ENCODE measurements at places on chromosomes 7 and 10.

- no peak for DNase-seq
Observed at GRCh38 chr10:117991701-117992100, 55.0 kb downstream of the RAB11FIP2 start.

GRCh38 chr7:87151002-87151728 is 1.1 kb upstream of the DMTF1 start:
- no peak for DNase-seq

GRCh38 chr7:154256150-154256549 is 204.0 kb downstream of the DPP6 start:
- no peak for DNase-seq

DNA sequence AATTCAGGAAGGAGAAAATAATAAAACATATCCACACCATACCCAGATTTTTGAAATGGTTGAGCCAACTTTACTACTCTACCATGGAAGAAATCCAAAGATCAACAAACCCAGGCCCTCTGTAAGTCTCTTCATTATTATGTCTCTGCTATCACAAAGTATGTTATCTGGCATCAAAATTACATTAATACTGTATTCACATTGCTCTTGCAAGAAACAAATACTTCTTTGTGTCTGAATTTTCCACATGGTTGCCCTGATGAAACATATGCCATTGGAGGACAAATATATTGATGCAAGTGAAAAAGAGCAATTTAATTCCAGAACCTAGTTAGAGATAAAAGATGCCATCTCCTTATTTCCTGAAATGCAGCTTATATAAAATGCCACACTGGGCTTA is 204.0 kb downstream of the FZD1 start:
- no peak for DNase-seq

DNA sequence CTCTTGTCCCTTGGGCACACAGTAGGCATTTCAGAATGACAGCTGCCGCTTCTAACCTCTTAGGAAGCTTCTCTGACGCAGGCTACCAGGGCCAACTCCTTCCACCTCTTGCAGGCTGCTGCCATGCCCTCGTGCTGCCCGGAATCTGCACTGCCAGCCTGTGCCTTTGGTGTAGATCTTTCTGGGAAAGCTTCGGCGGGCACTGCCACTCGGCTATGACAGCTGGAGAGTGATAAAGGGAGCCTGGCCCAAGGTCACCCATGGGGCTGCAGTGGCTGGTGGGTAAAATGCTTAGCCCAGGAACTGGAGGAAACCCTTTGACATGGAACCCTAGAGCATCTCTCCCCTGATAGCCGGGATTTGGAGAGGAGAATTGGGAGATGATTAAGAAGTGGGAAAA is 78.0 kb upstream of the C1QL3 start:
- DNase-seq, result no peak

DNA sequence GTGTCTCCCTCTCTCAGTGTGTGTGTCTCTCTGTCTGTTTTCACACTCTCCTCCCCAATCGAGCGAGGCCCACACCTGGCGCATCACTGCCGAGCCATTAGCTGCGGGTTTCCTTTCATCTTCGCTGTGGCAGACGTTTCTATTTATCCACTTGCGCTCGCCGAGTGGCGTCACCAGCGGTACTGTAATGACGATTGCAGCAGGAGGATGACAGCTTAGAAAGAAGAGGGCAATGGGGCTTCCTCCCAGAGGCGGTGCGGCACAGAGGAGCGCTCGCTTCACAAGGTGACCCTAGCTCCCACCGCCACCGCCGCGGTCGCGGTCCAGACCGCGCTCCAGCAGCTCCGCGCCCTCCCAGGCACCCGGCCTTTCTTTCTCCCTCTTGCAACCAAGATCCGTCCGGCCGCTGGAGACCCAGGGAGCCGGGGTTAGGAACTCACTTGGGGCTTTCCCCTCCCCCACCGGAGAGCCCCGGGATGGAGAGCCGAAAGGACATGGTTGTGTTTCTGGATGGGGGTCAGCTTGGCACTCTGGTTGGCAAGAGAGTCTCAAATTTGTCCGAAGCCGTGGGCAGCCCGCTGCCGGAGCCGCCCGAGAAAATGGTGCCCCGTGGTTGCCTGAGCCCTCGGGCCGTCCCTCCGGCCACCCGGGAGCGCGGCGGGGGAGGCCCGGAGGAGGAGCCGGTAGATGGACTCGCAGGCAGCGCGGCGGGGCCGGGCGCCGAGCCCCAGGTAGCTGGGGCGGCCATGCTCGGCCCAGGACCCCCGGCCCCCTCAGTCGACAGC is at the start of gene EVX1:
EVX1 (plus strand) TSS at position 248 of the 785 bp plus-strand sequence; CDS start at position 477, 229 bp downstream.
- DNase-seq, result no peak

DNA sequence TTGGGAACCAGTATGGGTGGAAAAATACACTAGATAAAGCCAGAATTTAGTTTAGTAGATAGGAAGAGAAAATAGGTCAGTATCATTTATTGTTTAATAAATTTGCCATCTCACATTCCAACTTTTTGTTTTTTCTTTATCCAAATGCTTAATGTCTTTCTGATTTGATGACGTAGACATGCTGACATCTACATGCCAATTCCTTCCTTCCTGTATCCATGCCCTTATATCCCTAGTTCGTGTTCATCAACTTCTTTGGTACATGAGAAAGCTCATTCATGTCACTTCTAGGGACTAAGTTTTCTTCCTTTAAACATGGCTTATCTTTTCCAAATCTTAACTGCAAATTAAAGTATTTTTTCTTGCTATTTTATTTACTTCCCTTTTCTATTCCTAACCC is 30.5 kb upstream of the ING3 start:
- no peak for DNase-seq

- DNase-seq, result no peak
Observed at GRCh38 chr7:140155428-140155827, 21.4 kb downstream of the KDM7A start.

- DNase-seq, result no peak
Observed at GRCh38 chr10:17787087-17787961, 21.8 kb upstream of the MRC1 start.
